ENCODE measurements at places on chromosomes 6 and 20. TPM values are rescaled to one million over a fixed set of nuclear protein-coding genes. Genes with fewer than 3 reads are reported as not detected.

DNA sequence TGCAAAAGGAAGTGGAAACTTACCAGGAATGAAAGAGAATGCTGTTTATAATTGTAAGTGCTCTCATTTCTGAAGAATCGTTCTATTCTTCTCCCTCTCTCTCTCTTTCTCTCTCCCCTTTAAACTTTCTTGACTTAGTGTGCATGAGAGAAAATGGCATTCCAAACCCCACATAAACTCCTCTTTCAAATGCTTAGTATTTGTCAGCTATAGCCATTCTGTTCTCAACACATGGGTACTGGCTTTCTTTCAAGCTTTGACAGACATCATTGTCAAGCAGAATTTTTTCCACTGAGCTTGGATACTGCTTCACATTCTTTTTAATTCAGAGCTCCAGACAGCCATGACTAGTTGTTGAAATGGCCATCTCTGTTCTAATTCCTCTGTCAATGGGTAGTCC, 51.1 kb upstream of the PREP start:
- no peak for ATAC-seq

Gene NKX2-4
- not detected for total RNA-seq

- no peak for ATAC-seq
These were observed 111.5 kb downstream of the SESN1 start for GRCh38 chr6:108983151-108983550.

- no peak for ATAC-seq
These were observed 18.9 kb downstream of the PHACTR2 start for GRCh38 chr6:143696664-143697000.

Gene LY86
- 0.48 TPM for total RNA-seq

Gene C2
- 2.9 TPM for total RNA-seq

- ATAC-seq, result no peak
These were observed 5.9 kb downstream of the KCNS1 start for GRCh38 chr20:45094864-45095574.

Gene FAM217A
- total RNA-seq, result not detected

DNA sequence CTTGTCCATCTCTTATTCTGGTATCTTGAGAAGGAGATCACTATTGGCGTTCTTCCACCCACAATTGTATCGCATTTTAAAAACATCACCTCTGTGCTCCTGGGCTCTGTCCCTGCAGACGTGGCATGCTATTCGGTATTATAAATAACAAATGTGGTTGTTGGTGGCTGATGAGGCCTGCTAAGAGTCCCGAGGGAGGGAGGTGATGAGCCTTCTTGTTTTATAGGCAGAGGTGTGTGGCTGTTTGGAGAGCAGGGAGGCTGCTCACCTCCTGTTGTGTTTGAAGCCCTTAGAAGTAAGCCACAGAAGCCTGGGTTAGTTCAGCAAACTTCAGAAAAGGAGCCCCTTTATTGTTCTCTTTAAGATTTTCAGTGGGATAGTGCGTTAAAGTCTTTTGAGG, 15.6 kb downstream of the MANBAL start:
- no peak for ATAC-seq

Measured in esophagus mucosa (tissue), 1 donor.